Activated T-cell treated with anti-CD3 and anti-CD28 coated beads, Interleukin-2, amount 50 U/mL, for 24 hours (primary cell): ENCODE measurements at places on chromosomes 1 and 21.

DNA sequence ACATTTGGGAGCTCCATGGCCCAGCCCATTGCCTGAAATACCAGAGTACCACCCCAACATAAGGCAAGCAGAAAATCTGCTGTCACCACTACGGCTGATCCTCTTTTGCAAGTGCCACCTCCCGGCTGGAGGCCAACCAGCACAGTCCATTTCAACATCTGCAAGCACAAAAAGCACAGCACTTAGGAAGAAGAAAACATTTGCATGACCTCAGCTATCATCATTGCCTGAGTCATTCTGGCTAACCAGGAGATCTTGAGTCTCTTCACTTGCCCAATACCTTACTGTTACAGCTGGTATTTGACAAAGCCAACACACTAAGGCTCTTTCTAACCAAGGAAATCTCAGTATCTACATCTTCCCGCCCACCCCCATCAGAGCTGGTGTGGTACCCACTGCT lies 55.9 kb downstream of the NEK7 start:
- no peak for DNase-seq

DNA sequence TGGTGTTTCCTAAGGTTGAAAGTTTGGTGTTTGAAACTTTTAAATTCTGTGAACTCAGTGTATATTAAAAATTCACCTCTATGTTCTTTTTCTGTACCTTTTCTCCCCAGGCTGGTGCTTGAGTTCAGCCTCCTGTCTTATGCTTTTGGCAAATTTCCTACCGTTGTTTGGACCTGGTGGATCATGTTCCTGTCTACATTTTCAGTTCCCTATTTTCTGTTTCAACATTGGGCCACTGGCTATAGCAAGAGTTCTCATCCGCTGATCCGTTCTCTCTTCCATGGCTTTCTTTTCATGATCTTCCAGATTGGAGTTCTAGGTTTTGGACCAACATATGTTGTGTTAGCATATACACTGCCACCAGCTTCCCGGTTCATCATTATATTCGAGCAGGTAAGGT lies 24.9 kb upstream of the AXDND1 start:
- no peak for DNase-seq

DNA sequence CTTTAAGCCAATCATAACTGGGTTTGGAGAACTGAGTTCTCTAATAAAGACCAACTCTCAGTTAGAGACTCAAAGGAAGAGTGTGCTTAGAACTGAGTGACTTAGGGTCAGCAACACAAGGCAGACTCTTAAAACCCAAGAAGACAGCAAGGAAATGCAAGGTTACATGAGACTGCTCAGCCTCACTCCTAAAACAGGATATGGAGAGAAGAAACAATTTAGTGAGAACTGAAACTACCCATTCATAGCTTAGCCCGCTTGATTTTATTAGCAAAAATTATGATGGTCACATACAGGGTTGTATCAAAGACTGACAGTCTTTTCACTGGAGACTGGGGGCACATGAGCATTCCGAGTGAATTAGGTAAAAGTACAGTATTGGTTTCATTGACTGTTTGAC lies 78.9 kb upstream of the DMRTA2 start:
- no peak for DNase-seq

GRCh38 chr1:227938276-227938675 lies 9.5 kb downstream of the WNT9A start:
- no peak for DNase-seq

DNA sequence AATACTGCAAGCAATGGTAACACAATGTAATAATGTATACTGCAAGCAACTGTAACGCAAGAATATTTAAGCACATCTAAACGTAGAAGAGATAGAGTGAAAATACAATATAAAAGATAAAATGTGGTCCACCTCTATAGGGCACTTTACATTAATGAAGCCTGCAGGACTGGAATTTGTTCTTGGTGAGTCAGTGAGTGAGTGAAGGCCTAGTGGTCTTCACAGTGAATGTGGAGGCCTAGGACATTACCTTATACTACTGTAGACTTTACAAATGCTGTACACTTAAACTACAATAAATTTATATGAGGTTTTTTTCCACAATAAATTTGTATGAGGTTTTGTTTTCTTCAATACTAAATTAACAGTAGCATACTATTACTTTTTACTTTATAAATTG lies 287.4 kb upstream of the SNX7 start:
- no peak for DNase-seq

GRCh38 chr21:46187814-46188213 lies 3.6 kb upstream of the SPATC1L start:
- no peak for DNase-seq

- DNase-seq, result no peak
These were observed 108.3 kb downstream of the SIPA1L2 start for GRCh38 chr1:232521660-232522059.

DNA sequence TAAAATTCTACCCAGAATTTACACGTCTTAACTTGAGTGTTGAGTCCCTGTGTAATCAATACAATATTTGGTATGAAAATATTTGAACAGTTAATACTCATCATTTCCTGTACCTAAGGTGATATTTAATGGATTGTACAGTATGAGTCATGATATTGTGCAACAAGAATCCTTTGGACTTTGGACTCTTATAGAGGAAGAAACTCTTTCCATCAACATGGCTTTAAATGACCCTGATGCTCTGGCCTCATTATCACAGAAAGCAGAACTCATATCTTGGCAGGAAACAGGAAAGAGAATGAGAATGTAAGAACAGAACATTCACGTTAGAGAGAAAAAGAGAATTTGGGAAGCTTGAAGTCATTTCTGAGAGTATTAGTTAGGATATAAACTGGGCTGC lies 168.8 kb upstream of the B3GALT2 start:
- DNase-seq, result no peak

- no peak for DNase-seq
These were observed 345.9 kb downstream of the FAM72C start for GRCh38 chr1:143625886-143626285.

GRCh38 chr1:53604291-53604919 lies 134.6 kb downstream of the GLIS1 start:
- no peak for DNase-seq

- no peak for DNase-seq
These were observed 163.5 kb downstream of the NFIA start for GRCh38 chr1:61245696-61246400.
